Activated CD8-positive, alpha-beta memory T cell treated with anti-CD3 and anti-CD28 coated beads for 1 hour (primary cell): ENCODE measurements at places on chromosomes 5 and 9.
A peak's percentile ranks its signal among the peaks of the same experiment; 100 is the strongest.

DNA sequence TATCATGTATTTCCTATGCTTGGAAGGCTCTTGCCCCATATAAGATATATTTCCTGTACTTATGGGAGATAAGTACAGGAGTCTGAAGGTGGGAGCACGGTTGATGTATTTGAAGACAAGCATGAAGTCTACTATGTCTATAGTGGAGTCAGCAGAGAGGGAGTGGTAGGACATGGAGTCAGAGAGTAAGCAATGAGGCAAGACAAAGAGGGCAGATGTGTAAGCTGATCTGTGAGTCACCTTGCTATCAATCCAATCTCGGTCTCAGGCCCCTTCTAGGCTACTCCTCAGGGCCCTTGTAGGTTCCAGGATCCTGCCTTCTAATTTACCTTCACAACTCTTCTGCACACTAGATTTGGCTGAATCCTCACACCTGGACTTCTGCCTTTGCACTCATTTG is 105.5 kb downstream of the MACIR start:
- no peak for DNase-seq

DNA sequence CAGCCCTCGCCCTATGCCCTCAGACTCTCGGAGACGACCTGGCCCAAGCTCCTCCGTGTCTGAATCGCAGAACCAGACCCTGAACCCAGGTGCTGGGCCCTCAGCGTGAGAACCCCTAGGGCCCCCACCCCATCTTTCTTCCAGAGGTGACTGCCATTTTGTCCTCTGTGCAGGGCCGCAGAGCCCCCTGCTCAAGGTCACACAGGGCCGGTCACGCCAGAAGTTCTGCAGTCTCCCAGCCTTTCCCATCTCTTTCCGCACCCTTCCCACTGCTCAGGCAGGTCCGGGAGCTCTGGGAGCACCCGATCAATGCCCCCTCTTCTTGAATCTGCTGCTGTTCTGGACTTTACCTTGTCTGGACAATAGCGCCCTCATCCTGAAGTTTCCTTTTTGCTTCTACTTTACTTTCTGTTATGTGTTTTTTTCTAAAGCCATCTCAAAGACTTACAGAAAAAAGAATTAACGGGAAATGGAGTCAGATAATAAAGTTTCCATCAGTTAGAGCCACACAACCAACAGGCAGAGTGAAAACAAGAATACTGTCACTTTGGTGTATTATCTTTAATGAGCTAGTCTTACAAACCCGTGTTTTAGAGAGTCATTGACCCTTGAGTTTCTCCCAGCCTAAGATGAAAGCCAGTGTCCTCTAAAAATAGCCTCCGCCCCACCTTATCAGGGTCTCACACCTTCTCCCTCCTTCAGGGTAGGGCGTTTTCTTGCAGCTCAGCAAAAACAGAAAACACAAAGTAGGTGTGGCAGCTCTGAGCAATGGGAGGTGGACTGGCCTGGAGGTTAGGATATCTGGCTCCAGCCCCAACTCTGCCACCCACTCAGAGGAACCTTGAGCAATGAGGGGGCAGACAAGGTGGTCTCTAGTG is 1.8 kb downstream of the TMOD1 start:
- no peak for DNase-seq

GRCh38 chr9:88220652-88221051 is 82.4 kb upstream of the SPATA31C2 start:
- DNase-seq: no peak

DNA sequence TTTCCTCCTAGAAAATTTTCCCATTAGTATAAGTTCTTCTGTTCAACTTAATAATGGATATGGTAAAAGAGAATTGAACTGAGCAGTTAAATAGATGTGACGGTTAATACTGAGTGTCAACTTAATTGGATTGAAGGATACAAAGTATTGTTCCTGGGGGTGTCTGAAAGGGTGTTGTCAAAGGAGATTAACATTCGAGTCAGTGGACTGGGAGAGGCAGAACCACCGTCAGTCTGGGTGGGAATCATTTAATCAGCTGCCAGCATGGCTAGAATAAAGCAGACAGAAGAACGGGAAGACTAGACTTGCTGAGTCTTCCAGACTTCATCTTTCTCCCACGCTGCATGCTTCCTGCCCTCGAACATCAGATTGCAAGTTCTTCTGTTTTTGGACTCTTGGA is 689.6 kb upstream of the CDH10 start:
- no peak for DNase-seq

DNA sequence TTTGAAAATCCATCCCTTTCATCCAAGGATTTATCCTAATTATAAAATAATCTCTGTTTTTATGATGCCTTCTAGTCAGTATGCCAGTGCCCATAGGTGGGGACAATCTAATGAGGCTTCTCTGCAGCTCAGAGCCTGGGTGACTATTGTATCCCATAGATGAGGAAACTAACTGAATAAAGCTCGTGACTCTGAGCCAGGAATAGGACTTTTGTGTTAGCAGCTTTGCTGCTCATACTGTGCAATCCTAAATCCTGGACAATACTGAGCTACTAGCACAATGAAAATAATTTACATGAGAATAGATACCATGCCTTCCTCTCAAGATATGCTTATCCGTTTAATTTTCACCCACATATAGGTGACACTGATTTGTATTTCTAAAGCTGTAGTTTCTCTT is 443.0 kb downstream of the PLK2 start:
- no peak for DNase-seq

GRCh38 chr5:146440870-146441495 is 6.2 kb upstream of the TCERG1 start:
- no peak for DNase-seq

DNA sequence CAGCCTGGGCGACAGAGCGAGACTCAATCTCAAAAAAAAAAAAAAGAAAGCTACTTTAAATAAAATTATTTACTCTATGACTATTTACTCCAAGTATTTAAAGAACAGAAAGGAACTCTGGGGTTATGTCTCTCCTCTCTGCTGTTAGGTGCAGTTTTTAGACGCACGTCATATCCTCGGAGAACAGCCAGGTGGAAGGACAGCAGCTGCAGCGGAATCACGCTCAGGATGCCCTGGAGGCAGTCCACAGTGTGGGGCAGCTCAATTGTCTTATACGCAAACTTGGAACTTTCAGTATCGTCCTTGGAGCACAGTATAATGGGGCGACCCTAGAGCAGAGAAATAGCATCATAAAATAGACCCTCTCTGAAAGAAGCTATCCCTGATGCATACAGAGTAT is 10.4 kb upstream of the MAPK9 start:
- DNase-seq: no peak

GRCh38 chr5:127586066-127586770 is 62.7 kb upstream of the CTXN3 start:
- DNase-seq: no peak

DNA sequence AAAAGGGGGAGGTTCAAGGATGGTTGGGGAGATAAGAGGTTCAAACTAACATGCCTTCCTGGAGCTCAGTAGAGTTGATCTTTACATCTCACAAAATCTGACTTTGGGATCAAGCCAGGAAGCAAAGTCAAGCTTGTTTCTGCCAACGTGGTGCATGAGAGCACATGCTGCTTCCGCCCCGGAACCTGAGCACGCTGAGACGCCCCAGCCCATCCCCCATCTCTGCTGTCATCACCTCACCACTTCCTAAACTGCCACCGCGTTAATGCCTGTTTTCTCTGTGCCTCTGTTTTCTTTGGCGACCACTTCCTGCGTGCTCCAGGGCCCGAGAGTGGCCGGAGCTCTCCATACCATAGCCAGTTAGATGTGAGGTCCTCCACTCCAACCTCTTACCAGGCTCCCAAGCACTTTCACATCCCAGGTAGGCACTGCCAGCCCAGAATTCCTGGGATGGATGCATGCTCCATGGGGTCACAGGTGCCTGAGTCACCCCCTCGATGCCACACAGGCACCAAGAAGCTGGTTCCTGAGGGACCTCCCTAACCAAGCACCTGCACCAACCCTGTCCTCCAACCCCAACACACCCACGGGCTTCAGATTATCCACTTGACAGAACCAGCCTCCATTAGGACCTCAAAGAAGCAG is 31.2 kb upstream of the AFAP1L1 start:
- peak; percentile 51 for DNase-seq

- DNase-seq: no peak
Measured at GRCh38 chr5:176644878-176645670, 2.2 kb upstream of the TSPAN17 start.

GRCh38 chr5:154214371-154215106 is 24.0 kb downstream of the GALNT10 start:
- DNase-seq: no peak

- DNase-seq: no peak
Measured at GRCh38 chr5:77867914-77868313, 91.8 kb upstream of the TBCA start.

DNA sequence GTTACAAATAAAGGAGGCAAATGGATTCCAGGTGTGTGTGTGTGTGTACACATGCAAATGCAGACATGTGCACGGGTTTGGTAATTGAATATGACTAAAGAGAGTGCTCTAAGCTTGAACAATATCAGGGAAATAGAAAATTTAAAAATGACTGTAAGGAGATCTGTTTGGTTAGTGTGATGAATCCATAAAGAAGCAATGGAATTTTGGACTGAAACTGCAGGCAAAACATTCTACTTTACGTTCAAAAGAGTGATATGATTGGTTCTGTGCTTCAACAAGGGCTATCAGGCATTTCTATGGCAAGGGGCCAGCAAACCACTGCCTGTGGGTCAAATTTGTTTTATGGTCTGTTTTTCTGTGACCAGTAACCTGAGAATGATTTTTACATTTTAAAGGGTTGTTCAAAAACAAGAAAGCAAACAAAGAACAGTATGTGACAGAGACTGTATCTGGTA is 332.8 kb upstream of the KLF9 start:
- DNase-seq: no peak

- no peak for DNase-seq
Measured at GRCh38 chr9:74220327-74220726, 276.8 kb upstream of the RORB start.

GRCh38 chr5:133610489-133611356 is 1.6 kb downstream of the FSTL4 start:
- no peak for DNase-seq

GRCh38 chr5:142697356-142698255 is 11.7 kb upstream of the FGF1 start:
- DNase-seq: no peak

DNA sequence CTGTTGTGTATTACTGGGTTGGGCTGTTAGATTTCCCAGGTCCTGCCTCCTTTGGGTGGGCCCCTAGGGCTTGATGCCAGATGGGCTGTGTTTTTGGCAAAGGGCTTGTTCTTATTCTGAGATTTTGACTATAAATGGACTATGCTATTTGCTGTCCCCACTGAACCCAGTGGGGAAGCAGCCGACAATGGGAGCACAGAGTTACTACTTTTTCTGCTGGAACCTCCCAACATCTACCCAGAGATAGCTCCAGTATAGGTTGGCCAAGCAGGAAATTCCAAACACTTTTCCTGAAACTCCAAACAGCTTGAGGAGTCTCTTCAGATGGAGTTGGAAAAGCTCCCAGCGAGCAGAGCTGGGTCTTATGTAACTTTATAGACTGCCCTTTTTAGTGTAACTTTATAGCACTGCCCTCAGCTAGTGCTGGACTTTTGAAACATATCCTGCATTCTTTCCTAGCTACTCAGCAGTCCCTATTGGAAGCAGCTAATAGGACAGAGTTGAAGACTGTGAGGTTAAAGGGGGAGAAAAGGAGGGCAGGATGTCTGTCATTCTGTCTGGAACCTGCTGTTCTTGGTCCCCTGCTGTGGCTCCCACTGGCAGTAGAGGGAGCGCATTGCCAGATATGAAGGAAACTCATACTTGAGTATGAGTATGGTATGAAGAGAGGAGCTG is 21.0 kb downstream of the RUSC2 start:
- no peak for DNase-seq

DNA sequence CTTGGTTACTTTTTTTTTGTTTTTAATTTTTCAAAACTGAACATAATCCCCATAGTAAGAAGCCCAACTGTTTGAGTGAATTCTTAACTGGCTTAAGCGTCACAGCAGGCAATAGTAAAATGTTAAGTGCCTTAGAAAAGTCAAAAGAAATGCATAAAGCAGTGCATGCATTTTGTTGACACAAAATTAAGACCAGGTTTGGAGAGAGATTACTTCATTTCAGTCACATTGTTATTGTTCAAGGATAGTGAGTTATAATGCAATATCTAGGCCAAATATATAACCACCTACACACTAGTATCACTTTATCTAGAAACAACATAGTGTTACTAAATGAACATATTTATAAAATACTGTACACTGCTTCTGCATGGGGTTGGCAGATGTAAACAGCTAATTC is 116.9 kb upstream of the KLF9 start:
- no peak for DNase-seq

DNA sequence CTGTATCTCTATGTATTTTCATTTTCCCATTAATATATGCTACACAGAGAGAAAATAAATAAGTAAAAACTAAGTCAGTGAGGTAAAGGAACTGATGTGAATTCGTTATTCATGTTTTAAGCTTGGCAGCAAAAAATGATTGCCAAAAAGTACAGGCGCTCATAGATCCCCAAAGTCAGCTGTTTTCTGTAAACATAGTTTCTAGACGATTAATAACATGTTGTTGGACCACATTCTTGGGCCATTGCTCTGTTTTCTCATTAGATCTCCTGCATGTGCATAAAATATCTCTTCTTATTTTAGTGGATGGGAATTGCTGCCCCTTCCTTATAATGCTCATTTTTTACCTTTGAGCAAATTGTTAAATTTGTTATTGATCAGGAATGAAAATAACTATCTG is 215.2 kb downstream of the TLE1 start:
- DNase-seq: no peak

DNA sequence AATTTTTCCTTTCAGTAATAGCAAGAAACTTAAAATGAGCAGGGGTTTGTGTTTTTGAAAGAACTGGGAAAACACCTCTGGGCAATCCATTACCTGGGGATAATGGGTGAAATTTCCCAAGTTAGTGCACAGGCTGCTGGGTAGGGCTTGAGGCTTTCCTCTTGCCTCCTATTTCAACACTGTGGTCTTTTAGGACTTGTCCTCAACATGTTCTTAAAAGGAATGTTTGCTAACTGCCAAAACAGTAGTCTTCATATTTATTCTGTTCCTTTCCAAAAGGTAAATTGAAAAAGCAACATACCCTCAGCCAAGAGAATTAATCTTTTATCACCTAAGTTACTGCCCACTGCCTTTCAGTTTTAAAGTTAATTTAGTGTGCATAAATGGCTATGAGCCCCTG is 158.3 kb upstream of the CCDC152 start:
- no peak for DNase-seq

- DNase-seq: no peak
Measured at GRCh38 chr5:112264151-112264550, 154.9 kb downstream of the EPB41L4A start.

GRCh38 chr9:113523421-113524141 is 60.1 kb downstream of the RGS3 start:
- DNase-seq: no peak
